ENCODE measurements at places on chromosomes 4 and X.

- no peak for DNase-seq
Observed at GRCh38 chr4:5842456-5842855, 50.4 kb downstream of the CRMP1 start.

GRCh38 chr4:105894660-105895582, at the start of gene NPNT:
Gene NPNT, plus strand, starts transcription at chr4:105895471. Its CDS starts 182 bp downstream, at chr4:105895653.
- DNase-seq, result no peak

GRCh38 chr4:126595643-126596042, 1037.1 kb upstream of the INTU start:
- DNase-seq, result no peak

DNA sequence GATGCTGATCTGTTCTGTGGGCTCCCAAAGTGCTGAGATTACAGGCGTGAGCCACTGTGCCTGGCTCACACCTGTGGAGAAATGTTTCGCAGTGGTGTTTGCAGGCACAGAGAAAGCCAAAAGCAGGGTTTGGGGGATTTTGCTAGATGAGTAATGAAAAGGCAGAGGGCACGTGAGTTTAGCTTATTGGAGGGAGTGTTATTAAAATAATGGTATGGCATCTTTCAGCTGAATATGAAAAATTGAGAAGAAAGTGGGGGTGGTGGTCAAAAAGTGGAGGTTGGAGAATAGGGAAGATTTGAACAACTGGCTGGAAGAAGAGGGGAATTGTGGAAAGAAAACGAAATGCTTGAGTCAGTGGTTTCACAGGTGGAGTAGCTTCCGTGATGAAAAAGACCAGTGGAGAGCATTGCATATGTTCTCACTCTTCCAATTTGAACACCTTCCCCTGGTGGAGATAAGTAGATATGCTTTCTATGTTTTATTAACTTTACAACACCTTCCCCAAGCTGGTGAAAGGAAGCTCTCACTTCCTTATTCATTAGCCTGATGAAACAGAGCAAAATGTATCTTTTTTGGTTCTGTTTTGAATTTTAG, 1.1 kb upstream of the CHST7 start:
- DNase-seq, result peak; percentile 46

GRCh38 chrX:139204898-139205667, 325.5 kb upstream of the F9 start:
- no peak for DNase-seq

Data from CD4-positive, alpha-beta T cell treated with Interleukin-21 for 1 hour (primary cell).